ENCODE measurements at places on chromosomes 3 and 15. TPM values are rescaled to one million over a fixed set of nuclear protein-coding genes. Genes with fewer than 3 reads are reported as not detected.

The MAGEF1 gene
- total RNA-seq: 31.3 TPM

The TLR9 gene
- 0.38 TPM for total RNA-seq

The ZXDC gene
- total RNA-seq: 15.9 TPM

The SUCLG2 gene
- 99.2 TPM for total RNA-seq

The GPR171 gene
- 0.24 TPM for total RNA-seq

The ADGRG7 gene
- not detected for total RNA-seq

The SFMBT1 gene
- total RNA-seq: 14.9 TPM

The CYFIP1 gene
- 32.1 TPM for total RNA-seq

The MASP1 gene
- 129 TPM for total RNA-seq

The CCDC39 gene
- not detected for total RNA-seq

The SERPINI1 gene
- 4.6 TPM for total RNA-seq

The SOX2 gene
- 0.27 TPM for total RNA-seq

The KCNAB1 gene
- 3.7 TPM for total RNA-seq

The TMEM266 gene
- not detected for total RNA-seq

The ITIH3 gene
- 0.43 TPM for total RNA-seq

The LRRC28 gene
- total RNA-seq: 18.7 TPM

The CD80 gene
- not detected for total RNA-seq

The SHC4 gene
- 1.5 TPM for total RNA-seq

The PP2D1 gene
- not detected for total RNA-seq

The FEZF2 gene
- not detected for total RNA-seq

The SLC22A13 gene
- total RNA-seq: not detected

The CFAP161 gene
- 0.38 TPM for total RNA-seq

The KLHL6 gene
- total RNA-seq: 0.97 TPM

The CHDH gene
- total RNA-seq: 11.0 TPM

The RTP3 gene
- not detected for total RNA-seq

The TRMT10C gene
- total RNA-seq: 29.1 TPM

The SLC9C1 gene
- total RNA-seq: 0.95 TPM

The NOX5 gene
- not detected for total RNA-seq

The FSIP1 gene
- 0.73 TPM for total RNA-seq

The MOBP gene
- not detected for total RNA-seq

The GOLGA6L7 gene
- not detected for total RNA-seq

The TMOD2 gene
- 9.5 TPM for total RNA-seq
